Neuronal stem cell (in vitro differentiated cells): ENCODE measurements at places on chromosomes 1 and 21.

- DNase-seq, result no peak
Measured at GRCh38 chr21:33971492-33972013, 55.9 kb upstream of the ATP5PO start.

DNA sequence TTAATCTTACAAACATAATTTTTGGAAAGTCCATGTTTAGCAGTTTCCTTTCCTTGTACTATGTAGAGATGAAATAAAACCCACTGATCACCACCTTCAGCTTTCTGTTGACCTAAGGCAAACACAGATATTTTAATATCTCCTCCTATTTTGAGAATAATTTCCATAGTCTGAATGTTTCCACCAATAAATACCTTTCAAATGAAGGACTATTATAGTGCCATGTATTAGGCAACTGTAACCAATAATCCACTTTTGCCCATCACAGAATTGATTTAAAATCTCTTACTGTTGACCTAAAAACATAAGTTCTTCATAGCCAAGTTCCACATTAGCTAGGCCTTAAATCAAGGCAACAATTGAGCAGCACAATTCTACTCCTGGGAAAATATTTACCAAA is 1.8 kb downstream of the CDC42BPA start:
- no peak for DNase-seq

- DNase-seq, result no peak
Measured at GRCh38 chr1:101250222-101250621, 13.4 kb downstream of the S1PR1 start.

DNA sequence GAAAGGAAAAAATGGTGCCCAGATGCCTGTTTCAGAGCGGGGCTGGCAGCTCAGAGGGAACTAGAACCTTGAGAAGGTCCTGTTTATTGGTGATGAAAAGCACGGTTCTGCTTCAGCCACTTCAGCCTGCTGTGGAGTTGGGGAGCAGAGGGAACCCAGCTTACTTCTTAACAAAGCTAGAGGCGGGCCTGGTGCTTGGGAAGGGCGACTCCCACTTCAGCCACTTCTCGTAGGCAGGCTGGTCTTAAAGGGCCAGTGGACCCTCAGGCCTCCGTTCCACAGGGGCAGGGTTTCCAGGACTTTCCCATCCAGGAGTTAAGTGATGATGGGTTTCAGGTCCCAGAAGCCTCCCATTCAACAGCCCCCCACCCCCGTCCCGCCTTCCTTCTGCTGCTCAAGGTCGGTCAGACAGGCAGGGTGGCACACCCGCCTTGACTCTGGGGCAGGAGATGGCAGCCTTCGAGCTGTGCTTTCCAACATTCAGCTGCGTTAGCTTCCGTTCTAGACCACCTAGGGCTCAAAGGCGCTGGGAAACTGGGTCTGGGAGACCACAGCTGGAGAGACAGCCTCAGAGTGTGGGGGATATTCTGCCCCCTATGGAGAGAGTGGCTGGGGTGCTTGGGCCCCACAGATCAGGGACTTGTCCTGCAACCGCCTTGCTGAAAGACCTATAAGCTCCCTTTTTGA is 3.4 kb downstream of the RUNX3 start:
- peak; percentile 53 for DNase-seq

DNA sequence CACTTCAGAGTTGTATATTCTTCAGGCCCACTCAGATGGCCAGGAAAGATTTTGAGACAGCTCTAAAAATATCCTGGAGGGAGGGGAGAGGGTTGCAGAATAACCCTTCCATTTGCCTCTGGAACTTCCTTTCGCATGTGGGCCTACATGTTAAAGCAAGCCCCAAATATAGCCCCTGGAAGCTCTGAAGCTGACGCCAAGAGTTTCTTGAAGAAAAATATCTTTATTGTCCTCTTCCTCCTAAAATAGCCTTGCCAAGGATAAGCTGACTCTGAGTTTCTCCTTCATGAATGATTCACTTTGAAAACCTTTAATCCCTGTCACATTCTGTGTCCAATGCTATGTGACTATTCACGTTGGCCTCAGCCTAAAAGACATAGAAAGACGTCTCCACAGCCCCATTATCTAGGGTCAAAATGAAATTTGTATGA is 6.4 kb downstream of the C1orf116 start:
- DNase-seq, result no peak

DNA sequence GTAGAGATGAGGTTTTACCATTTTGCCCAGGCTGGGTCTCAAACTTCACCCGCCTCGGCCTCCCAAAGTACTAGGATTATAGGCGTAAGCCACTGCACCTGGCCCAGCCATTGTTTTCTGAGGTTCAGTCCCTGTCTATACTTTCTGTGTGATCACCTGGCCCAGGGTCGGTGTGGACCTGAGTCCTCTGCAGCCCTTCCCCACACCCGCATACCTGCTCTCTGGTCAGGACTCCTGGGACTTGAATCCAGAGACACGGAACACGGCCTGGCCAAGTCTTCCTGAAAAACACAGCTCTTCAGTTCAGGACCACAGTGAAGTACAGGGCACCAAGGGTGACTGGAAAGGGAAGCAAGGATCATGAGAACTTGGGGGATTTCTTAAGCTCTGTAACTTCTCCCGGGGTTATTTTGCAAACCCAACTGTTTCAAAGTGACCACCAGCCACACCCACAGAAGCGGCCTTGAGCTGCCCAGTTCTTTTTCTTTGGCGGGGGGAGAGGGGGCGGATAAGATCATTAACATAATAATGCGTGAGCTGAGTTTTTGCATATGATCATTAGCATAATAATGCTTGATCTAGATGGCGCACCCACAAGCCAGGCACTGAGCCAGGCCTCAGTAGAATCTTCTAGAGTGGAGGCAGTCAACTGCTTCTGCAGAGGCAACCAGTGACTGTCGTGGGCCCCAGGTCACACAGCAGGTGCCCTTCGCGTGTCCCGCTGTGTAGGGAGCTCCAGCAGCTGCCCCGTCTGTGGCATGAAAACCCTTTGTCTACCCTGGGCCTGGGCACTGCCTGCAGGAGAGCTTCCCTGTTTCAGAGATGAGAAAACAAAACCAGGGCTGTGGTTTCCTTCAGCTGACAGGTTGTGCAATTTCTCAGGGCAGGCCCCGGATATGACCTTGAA is 1.7 kb upstream of the NADK start:
- no peak for DNase-seq

GRCh38 chr1:27133158-27133557 is 21.8 kb downstream of the SLC9A1 start:
- no peak for DNase-seq

GRCh38 chr1:145707183-145707867 is at the start of gene PDZK1:
TSS of gene PDZK1 (minus strand) at chr1:145707368. CDS start at chr1:145688021, 19,347 bp downstream.
- DNase-seq, result no peak

DNA sequence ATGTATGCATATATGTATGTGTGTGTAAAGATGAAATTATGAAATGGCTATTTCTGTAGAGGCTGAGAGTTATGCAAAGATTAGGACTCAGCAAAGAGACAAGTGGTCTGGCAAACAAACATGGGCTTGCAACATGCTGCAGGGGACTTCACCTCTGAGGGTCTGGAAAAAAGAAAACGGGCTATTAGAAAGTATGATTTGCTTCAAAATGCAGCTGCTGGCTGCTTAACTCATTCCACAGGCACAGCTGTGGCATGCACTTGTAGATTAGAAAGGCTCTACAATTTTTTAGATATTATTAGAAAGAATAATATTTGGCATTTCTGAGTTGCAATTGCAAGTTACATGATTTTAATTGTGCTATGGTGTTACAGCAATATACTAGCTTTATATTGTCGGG is 90.4 kb downstream of the ADAMTS1 start:
- no peak for DNase-seq

- no peak for DNase-seq
Measured at GRCh38 chr1:84862810-84863251, 30.2 kb downstream of the LPAR3 start.

GRCh38 chr21:25518491-25518911 is 88.8 kb downstream of the MRPL39 start:
- DNase-seq, result no peak

DNA sequence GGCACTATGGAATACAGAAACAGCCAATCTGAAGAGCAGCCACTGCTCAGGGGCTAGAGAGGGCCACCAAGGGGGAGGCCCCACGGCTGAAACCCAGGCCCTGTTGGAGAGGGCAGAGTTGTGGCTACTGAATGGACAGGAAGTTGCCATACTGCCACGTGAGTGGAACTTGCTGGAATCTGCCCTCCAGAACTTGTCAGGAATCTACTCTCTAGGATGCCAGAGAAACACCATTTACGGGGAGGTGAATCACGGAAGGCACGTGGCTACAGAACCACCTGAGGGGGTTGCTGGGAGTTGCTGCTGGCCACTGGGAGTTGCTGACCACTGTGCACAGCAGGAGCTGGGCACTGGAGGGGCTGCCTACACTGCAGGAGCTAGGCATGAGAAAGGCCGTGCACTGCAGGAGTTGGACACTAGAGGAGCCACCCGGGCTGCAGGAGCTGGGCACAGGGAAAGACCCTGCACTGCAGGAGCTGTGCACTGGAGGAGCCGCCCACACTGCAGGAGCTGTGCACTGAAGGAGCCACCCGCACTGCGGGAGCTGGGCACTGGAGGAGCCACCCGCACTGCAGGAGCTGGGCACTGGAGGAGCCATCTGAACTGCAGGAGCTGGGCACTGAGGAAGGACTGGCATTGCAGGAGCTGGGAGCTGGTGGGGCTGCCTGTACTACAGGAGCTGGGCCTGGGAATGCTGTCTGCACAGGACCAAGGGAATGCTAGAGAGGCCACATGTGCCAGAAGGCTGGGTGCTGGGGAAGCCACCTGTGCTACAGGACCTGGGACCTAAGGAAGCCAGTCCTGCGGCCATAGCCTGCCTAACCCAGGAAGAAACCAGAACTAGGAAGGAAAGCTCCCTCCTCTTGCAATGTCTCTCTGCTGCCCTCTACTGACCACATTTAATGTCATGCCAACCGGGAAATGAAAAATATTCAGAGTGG is 343.4 kb downstream of the MATN1 start:
- DNase-seq, result peak; percentile 75

GRCh38 chr1:44289530-44289929 is 65.5 kb downstream of the ERI3 start:
- DNase-seq, result no peak

DNA sequence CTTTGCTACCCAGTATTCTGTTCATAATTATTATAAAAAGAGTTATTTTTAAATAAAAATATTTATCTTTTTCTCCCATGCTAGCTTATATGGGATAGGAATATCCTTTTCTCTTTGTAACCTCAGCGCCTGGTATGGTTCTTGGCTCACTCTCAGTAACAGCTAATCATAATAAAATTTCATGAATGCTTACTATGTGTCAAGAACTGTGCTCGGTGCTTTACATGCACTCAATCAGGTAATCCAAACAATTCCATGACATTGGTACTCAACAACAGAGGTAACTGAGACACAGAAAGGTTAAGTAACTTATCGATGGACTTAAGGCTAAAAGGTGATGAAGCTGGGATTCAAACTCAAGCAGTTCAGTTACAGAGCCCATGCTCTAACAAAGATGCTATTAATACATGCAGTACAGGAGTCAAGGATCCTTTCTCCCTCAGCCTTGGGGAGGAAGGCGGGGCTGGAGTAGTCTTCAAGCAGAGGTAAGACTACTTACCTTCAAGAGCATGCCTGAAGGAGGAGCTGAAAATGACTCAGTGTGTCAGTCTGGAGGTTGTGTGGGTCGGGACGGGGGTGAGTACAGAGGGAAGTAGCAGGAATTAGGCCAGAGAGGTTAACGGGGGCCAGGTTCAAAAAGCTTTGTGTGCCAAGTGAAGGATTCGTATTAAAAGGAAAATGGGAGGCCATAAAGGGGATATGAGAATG is 73.4 kb downstream of the PLPPR5 start:
- DNase-seq, result no peak

DNA sequence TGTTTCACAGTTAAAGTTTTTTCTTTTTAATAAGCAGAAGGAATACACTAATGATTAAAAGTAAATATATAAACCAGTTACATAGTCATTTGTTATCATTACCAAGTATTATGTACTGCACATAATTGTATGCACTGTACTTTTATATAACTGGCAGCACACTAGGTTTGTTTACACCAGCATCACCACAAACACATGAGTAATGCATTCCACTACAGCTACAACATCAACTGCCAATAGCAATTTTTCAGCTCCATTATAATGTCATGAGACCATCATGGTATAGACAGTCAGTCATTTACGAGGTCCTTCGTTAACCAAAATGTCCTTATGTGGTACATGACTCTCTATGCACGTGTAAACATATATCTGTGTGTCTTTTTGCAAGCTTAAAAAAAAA is 35.2 kb downstream of the SCYL3 start:
- no peak for DNase-seq

DNA sequence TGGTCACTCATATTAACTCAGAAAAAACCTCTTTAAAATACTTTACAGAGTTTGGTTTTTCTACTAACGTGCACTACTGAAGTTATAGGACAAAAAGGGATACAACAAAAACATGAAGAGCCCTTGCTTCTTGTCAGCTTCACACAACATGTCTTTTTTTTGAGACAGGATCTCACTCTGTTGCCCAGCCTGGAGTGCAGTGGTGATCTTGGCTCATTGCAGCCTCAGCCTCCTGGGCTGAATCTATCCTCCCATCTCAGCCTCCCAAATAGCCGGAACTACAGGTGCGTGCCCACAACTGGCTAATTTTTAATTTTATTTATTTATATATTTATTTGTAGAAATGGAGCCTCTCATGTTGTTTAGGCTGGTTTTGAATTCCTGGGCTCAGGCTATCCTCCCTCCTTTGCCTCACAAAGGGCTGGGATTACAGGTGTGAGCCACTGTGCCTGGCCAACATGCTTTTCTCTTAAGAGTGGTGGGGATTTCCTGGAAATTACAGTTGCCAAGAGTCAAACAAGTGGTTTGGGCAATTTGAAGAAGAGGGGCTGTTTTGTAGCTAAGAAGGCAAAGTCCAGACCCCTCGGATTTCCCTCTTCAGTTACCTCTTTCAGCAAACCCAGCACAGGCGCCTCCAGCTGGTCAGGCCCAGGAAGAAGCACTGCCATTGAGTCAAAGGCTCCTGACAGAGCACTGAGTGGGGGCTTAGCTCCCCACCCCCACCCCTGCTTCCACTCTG is 6.4 kb upstream of the SMPDL3B start:
- DNase-seq, result no peak

DNA sequence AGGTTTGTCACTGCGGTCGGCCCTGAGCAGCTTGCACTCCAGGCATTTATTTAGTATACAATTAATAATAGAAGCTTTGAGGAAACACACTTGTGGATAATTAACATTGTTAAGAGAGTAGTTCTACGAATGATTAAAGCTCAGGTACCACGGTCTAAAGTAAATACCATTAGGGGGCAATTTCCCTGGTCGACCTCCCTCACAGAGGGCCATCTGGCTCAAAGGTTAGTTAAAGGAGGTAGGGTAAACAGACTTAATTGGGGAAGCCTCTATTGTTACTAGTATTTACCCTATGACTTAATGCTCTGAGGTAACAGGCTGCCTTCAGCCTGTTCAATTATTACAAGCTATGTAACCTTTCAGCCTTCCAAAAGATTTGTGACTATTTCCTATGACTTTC is 122.3 kb upstream of the SLC44A3 start:
- DNase-seq, result no peak

- DNase-seq, result no peak
Measured at GRCh38 chr1:59360729-59361128, 63.8 kb downstream of the FGGY start.
